Left colon (tissue), 2 donors: ENCODE measurements at places on chromosomes 6 and 20. TPM values are rescaled to one million over a fixed set of nuclear protein-coding genes. Genes with fewer than 3 reads are reported as not detected.

- DNase-seq = no peak
Measured at GRCh38 chr6:150634176-150634963, 34.7 kb downstream of the PLEKHG1 start.

- DNase-seq = no peak
Measured at GRCh38 chr6:170017603-170018320, 266.3 kb downstream of the ERMARD start.

Gene APOBEC2
- total RNA-seq = not detected

DNA sequence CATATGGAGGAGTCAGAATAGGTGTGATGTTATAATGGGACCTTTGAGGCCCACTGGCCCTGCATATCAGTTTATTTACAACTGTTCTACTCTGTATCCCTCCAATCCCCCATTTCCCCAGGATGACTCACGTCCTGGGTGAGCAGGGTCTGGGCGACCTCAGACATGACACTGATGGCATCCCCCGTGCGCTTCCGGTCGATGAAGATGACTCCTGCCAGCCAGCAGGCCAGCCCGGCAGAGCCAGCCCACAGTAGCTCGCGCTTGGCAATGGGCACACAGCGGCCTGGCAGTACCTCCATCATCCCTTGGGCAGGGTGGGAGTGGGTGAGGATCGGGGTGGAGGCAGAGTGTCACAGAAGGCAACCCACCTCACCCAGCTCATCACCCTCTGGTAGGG is 5.6 kb downstream of the AGPAT1 start:
- no peak for DNase-seq

DNA sequence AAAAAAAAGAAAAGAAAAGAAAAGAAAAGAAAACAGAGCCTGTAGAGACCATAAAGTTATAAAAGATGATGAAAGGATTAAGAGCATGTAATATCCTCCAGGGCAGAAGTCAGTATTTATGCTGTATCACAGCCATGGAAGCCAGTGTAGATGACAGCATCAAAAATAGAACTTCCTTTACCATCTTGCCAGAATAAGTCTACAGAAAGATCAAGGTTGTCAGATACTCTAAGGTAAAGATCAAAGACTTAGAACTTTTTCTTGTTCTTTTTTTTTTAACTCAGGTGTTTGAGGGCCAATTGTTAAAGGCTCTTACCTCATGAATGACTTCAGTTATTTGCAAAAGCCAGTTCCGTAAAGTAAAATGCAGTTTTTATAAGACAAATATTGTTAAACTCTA is 54.6 kb downstream of the ARHGAP18 start:
- DNase-seq = no peak

DNA sequence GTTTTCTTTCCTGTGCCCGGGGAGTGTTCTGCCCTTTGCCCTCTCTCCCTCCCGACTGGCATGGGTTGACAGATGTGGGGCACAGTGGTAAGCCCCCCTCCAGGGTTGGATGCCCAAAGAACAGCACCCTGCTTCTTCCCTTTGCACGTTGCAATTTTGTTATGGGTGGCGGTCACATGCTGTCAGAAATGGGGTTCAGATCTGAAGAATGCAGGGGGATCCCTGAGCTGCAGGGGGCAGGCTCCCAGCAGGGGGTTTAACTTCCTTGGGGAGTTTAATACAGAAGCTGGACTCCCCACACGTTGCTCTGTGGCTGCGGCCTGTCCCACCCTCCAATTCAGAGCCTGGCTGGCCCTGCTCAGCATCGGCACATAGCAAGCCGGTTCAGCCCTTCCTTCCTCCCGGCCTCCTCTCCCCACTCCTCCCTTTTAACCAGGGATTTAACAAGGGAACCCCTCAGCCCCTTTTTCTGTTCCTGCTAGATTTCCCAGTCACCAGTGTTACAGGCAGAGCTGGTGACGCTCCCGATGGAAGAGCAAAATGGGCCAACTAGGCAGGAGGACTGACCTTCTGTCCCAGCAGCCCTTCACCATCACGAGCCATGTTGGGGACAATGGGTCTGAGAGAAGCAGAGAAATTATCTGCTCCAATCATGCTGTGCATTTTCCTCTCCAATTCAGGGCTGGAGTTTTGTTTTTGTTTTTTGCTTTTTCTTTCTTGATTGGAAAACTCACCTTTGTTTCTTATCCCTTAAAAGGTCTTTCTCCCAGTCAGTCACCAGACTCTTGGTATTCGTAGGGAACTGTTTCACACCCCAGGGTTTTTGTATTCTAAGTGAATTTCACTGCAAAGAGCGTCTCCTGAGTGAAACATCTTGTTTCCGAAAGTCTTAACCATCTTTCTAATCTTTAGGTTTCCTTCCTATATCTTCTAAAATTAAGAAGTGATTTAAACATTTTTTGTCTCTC is 6.8 kb downstream of the FOXF2 start:
- no peak for DNase-seq

Gene RBCK1
- 134 TPM for total RNA-seq

DNA sequence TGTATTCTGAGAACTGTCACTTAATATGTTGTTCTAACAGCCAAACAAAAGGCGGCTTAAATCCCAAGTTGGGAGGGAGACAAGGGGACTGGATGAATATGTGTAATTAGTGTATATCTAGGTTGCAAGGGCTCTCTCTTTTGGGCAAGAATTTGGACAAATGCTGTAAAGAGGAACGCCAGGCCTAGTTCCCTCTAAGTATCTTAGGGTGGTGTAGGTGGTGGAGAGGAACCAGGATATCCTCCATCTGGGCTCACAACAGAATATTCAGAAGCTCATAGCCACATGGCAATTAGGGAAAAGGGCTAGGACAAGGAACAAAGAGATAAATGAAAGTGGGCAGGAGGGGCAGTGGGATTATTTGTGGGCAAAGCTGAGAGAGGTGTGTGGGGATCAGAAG is 149.5 kb downstream of the LRFN2 start:
- no peak for DNase-seq

Gene PACSIN1
- 0.34 TPM for total RNA-seq

Gene C6orf163
- total RNA-seq = 3.7 TPM

DNA sequence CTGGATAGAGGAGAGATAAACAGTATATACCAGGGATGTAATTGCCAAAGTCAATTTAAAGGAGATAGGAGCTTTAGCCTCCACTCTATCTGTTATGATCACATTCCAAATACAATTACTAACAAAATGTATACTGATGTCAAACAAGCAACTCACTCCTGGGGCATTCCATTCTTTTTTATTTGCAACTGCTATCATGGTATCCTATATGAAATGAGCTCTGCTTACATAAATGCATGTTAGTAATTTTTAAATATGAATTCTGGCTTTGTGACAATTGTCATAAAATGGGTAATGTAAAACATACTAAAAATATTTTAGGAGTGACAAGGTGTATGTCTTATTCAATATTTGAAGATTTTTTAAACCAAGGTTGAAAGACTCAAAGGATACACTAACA is 751.1 kb downstream of the HACE1 start:
- DNase-seq = no peak

GRCh38 chr6:101402622-101403031 is 9.1 kb downstream of the GRIK2 start:
- DNase-seq = no peak

- no peak for DNase-seq
Measured at GRCh38 chr6:49866485-49866943, at the start of gene CRISP1. TSS of gene CRISP1 (minus strand) at chr6:49866535. CDS start at chr6:49857400, 9,135 bp downstream.

DNA sequence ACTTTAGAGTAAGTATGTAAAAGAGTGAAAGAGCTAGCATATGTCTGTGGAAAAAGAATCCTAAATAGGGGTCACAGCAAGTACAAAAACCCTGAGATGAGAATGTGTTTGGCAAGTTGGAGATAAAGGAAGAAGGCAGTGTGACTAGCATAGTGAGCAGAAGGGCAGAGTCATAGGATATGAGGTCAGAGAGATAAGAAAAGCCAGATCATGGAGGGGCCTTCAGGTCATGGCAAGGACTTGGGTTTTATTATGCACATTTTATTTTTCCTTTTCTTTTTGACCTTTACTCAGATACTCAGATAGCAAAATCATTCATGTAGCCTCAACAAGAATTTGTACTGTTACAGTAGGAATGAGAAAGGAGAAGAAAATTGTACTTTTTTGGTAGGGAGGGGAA is 138.0 kb downstream of the GJA1 start:
- DNase-seq = no peak

DNA sequence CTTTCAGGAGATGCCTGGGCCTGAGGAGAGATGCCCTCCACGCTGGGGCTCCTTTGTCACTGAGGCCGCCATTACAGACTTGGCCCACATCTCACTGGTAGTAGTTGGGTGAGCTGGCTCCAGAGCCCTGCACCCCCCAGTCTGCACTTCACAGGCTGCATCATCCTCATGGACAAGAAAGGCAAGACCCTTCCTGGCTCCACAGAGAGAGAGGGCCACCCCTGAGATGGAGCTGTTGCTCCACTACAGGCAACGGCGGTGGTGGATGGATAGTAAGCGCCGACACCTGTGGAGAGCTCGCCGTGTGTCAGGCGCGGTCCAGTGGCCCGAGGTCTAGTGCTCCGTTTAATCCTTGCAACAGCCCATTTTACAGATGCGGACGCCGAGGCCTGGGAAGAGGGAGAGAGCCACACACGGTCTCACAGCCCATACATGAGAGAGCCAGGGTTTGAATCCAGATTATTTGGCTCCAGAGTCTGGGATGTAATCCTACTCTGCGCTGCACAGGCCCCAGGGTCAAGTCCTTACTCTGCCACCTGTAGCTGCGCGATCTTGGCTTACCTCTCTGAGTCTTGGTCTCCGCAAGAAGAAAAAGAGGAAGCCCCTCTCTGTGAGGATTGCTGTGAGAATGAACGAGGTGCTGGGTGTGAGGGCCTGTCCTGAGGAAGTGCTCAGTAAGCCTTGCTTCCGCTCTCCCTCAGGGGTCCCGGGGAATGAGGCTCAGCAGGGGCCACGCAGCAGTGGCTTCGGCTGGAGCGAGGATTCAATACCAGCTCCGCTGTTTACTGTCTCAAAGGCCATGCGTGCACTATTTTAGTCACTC is 34.5 kb downstream of the SPDEF start:
- no peak for DNase-seq

GRCh38 chr6:31462026-31462963 is 35.6 kb upstream of the MICB start:
- DNase-seq = no peak

Gene LY86
- 0.49 TPM for total RNA-seq

GRCh38 chr20:12053353-12053752 is 135.7 kb downstream of the BTBD3 start:
- no peak for DNase-seq

- no peak for DNase-seq
Measured at GRCh38 chr6:163971841-163972838, 557.6 kb downstream of the QKI start.

GRCh38 chr6:19325335-19325789 is 511.8 kb upstream of the ID4 start:
- no peak for DNase-seq

Gene GRIK2
- total RNA-seq = 1.2 TPM

DNA sequence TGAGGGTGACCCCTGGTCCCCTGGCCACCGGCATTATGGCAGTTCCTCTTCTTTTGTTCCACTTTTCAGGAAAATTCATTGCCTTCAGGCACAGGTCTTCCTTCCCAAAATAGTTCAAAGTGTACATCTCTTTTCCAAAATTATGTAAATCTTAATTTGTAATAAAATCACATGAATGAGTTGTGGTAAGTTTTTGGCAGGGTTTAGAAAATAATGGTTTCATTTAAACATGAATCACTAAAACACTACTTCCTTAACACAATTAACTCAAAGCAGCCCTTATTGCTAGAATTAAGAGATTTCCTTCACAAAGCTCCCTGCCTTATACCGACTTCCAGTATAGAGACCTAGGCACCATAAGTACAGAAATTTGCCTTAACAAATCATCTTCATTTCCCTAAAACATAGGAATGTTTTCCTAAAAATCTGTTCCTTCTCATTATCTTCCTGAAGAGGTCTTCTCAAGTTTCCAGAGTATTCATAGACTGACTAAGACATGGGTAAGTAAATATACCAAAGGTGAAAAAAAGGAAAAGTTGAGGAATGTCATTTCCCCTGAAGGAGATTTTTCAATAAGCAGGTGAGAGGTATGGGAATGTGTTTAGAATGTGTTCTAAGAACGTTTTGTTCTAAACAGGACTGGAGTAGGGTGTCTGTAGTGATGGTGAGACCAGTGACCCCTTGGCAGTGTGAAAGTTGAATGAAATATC is 148.2 kb upstream of the CITED2 start:
- DNase-seq = no peak

- no peak for DNase-seq
Measured at GRCh38 chr20:588932-589672, 21.0 kb downstream of the TCF15 start.

Gene NINL
- 5.0 TPM for total RNA-seq

DNA sequence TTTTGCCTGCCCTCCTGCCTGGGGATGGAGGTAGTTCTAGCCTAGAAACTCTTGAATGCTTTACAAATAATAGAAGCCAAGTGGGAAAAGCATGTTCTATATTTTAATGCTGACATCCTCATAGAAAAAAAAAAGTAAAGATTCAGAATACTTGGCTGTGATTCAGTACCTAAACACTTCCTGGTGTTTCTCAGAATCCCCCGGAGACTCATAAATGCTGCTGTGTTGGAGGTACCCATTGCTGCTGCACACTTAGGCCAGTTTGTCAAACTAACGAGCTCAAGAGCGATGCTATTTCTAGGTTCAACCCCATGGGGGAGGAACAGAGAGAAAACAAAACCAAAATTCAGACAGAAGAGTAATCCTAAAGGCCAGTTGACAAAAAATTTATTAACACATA is 38.8 kb upstream of the ZFP64 start:
- DNase-seq = no peak

DNA sequence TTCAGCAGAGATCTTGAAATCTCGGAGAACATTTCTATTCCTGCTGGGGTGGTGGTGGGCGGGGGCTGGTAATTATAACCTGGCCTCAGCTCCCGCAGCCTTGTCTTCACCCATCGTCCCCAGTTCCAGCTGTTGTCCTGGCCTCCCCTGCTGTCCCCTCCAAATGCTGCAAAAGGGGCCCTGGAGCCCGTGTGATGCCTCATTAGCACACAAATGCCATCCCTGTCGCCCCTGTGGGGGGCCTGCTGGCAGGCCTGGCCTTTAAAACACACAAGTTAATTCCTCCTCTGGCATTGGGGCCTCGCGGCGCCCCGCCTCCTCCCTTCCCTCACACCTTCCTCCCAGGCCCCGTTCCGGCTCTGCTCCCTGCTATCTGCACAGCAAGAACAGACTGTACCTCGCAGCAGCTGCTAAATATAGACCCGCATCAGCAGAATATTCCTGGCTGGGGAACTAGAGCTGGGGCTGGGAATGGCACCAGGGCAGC is 85.7 kb downstream of the CDH22 start:
- no peak for DNase-seq

Gene CYP39A1
- 2.9 TPM for total RNA-seq

DNA sequence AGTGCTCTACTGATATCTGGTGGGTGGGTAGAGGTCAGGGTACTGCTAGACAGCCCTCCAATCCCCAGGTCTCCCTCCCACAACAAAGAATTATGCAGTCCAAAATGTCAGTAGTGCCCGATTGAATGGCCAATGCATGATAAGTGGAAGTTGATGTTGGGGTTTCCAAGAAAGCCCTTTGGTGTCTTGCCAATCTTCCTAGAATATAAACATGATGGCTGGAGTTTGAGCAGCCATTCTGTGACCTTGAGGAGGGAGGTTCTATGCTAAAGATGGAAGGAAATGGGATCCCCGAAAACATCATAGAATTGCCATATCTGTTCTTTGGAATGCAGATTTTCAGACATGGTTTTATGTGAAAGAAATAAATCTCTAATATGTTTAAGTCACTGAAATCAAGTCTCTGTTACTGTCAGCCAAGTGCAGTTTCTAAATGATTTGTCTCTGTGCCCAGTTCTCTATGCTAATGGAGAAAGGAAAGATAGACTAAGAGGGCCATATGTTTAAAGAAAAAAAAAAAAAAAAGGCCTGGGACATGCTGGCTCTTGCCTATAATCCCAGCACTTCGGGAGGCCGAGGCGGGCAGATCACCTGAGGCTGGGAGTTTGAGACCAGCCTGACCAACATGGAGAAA is 32.8 kb upstream of the PTPN1 start:
- DNase-seq = no peak

GRCh38 chr6:150514806-150515380 is 84.8 kb upstream of the PLEKHG1 start:
- DNase-seq = no peak
